Activated T-helper 2 cell treated with anti-CD3 and anti-CD28 coated beads, Interferon-gamma antibody, Interleukin-2, Interleukin-4, amounts not matched to agents 10 μg/mL and 5 μg/mL and 100 μg/mL, durations not matched to agents 14 hours and 24 hours and 36 hours (primary cell): ENCODE measurements at places on chromosomes 4 and X. TPM values are rescaled to one million over a fixed set of nuclear protein-coding genes. Genes with fewer than 3 reads are reported as not detected.

Gene FAAH2
- total RNA-seq: 2.7 and 2.9 TPM in 2 replicates

GRCh38 chr4:156672492-156673305, 298.9 kb downstream of the PDGFC start:
- no peaks in the 10 kb centered on the region for H3K36me3 ChIP-seq
- no peaks in the 10 kb centered on the region for H3K27me3 ChIP-seq
- H3K27ac ChIP-seq: no peak overlapping the region
- no peak overlapping the region for H3K4me3 ChIP-seq
- H3K4me1 ChIP-seq: no peaks in the 10 kb centered on the region

GRCh38 chr4:130648570-130648969, 1552.6 kb downstream of the C4orf33 start:
- no peak for DNase-seq
- H3K27me3 ChIP-seq: no peaks in the 10 kb centered on the region
- no peak overlapping the region for H3K27ac ChIP-seq
- no peak overlapping the region for H3K4me3 ChIP-seq
- no peaks in the 10 kb centered on the region for H3K36me3 ChIP-seq
- H3K4me1 ChIP-seq: no peaks in the 10 kb centered on the region

DNA sequence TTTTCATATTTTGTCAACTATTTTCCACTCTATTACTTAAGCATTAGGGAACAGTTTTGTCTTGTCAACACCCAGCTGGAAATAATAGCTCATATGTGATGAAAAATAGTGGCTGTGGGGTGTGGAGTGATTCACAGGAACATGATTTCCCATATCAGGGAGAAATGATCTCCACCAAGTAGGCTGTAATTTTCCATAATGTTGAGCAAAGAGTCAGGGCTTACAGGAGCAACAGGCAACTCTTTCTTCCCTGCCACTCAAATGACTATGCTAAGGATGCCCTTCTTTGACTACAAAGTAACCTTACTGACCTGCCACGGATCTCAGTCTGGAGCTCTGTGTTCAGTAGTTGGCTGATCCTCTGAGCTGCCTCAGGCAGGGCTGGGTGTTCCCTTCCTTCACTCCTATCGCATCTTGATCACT, 90.0 kb upstream of the GATB start:
- no peaks in the 10 kb centered on the region for H3K4me1 ChIP-seq
- no peak for DNase-seq
- no peak overlapping the region for H3K27ac ChIP-seq
- H3K4me3 ChIP-seq: no peak overlapping the region
- no peaks in the 10 kb centered on the region for H3K36me3 ChIP-seq
- H3K27me3 ChIP-seq: peaks cover 23% of the 10 kb centered on the region

GRCh38 chrX:100413229-100413628, 3.2 kb upstream of the PCDH19 start:
- no peaks in the 10 kb centered on the region for H3K36me3 ChIP-seq
- H3K4me3 ChIP-seq: no peak overlapping the region
- DNase-seq: no peak
- no peaks in the 10 kb centered on the region for H3K4me1 ChIP-seq
